Cardiac muscle cell (in vitro differentiated cells and primary cell): ENCODE measurements at places on chromosomes 11 and 22. TPM values are rescaled to one million over a fixed set of nuclear protein-coding genes. Genes with fewer than 3 reads are reported as not detected.

Gene NAALADL1
- total RNA-seq, result 2.3 TPM in 1 of 2 replicates, not detected in the other

Gene CCDC87
- total RNA-seq, result 2.7 and 3.9 TPM in 2 replicates

Gene OR8H2
- not detected in 2 replicates for total RNA-seq

- peaks cover 9% of the 10 kb centered on the region for H3K4me1 ChIP-seq
- H3K4me3 ChIP-seq, result peak overlapping the region; percentile 15
- H3K36me3 ChIP-seq, result no peaks in the 10 kb centered on the region
- H3K27me3 ChIP-seq, result peaks cover 39% of the 10 kb centered on the region
Observed at GRCh38 chr11:76321820-76322524, 59.0 kb downstream of the THAP12 start.

GRCh38 chr22:48517039-48518030 lies 1310.3 kb downstream of the BRD1 start:
- H3K27me3 ChIP-seq, result no peaks in the 10 kb centered on the region
- H3K4me3 ChIP-seq, result no peak overlapping the region
- H3K4me1 ChIP-seq, result no peaks in the 10 kb centered on the region
- no peak overlapping the region for H3K27ac ChIP-seq

- peaks cover 42% of the 10 kb centered on the region for H3K4me1 ChIP-seq
- no peak overlapping the region for H3K27ac ChIP-seq
- H3K27me3 ChIP-seq, result no peaks in the 10 kb centered on the region
- no peak overlapping the region for H3K4me3 ChIP-seq
Observed at GRCh38 chr11:117912497-117912896, 16.7 kb downstream of the TMPRSS13 start.

Gene CATSPERZ
- total RNA-seq, result not detected in 2 replicates

Gene RFPL3
- total RNA-seq, result not detected in 2 replicates

DNA sequence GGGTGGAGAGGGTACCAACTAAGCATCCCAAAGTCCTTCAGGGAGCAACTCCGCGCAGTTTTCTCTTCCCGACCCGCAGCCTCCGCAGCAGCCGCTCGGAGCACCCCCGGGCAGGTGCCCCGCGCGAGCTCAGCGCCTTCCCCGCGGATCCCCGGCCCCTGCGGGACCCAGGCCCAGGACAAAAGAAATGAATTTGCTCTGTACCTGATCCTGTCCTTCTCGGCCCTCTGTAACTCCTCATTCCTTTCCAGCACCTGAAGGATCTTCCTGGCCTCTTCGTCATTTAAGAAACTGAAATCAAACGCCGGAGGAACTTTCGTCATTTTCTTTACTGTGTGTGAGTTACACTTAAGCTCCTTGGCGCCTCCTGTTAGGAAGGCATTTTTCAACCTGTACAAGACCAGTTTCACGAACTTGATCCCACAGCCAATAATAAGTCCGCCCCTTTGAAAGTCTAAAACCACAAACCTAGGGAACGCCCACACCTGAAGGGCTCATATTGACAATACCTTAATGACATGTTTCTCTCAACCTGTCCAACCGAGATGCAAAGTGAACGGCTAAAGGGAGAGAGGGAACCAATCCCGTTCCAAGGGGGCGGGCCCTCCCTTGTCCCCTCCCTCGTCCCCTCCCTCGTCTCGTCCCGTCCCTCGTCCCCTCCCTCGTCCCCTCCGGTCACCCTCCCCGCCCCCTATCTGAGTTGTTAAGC lies at the start of gene EXPH5:
Gene EXPH5 (minus strand): TSS at position 555 of the 709 bp plus-strand sequence. CDS start 232 bp downstream, at position 323.
- peaks cover 15% of the 10 kb centered on the region for H3K27me3 ChIP-seq
- no peaks in the 10 kb centered on the region for H3K36me3 ChIP-seq
- peak; percentile 52 for DNase-seq
- H3K4me1 ChIP-seq, result peaks cover 17% of the 10 kb centered on the region
- peak within 1 kb of the TSS; percentile 70 for H3K4me3 ChIP-seq
- H3K27ac ChIP-seq, result no peak within 1 kb of the TSS

Gene SCUBE1
- total RNA-seq, result 1.8 and 6.9 TPM in 2 replicates

GRCh38 chr11:102611291-102611690 lies 13.8 kb downstream of the MMP20 start:
- H3K4me1 ChIP-seq, result no peaks in the 10 kb centered on the region
- no peaks in the 10 kb centered on the region for H3K27me3 ChIP-seq
- no peak for DNase-seq
- no peaks in the 10 kb centered on the region for H3K36me3 ChIP-seq
- H3K4me3 ChIP-seq, result no peak overlapping the region

Gene ASPHD2
- total RNA-seq, result 1.8 and 3.0 TPM in 2 replicates

Gene GDPD4
- total RNA-seq, result not detected in 2 replicates

- no peak for DNase-seq
- H3K27ac ChIP-seq, result no peak overlapping the region
- H3K36me3 ChIP-seq, result no peaks in the 10 kb centered on the region
- no peaks in the 10 kb centered on the region for H3K27me3 ChIP-seq
- no peak overlapping the region for H3K4me3 ChIP-seq
- H3K4me1 ChIP-seq, result peaks cover 5% of the 10 kb centered on the region
Observed at GRCh38 chr11:68946416-68947090, 34.2 kb downstream of the MRGPRD start.

Gene CTSW
- not detected in 2 replicates for total RNA-seq

DNA sequence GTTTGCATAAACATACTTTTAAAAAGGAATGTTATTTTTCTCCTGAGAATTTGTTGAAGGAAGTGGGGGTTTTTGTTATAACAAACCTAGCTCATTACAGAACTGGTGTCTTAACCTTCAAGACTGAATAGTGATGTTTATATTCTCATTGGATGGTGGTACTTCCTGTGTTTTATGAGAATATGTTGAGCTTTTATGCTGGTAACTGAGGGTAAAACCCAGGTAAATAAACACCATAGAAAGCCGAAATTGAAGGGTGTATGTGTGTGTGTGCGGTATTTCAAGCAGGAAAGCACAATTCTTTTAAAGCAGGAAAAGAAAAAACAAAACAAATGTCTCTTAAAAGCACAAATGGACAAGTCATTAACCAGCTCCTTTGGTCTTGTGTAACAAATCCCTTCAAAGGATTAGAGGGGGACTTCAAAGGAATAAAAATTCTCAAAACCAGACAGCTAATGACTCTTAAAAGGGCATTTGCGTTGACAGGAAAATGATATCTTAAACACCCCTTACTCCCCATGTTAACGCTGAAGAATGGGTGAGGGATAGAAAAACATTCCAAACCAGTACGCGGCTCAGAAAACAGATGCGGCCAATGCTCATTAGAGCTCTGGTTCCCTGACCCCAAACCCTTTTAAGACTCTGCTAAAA lies 23.8 kb downstream of the LMO2 start:
- no peaks in the 10 kb centered on the region for H3K36me3 ChIP-seq
- no peaks in the 10 kb centered on the region for H3K4me1 ChIP-seq
- peak overlapping the region; percentile 63 for H3K4me3 ChIP-seq
- H3K27ac ChIP-seq, result no peak overlapping the region

Gene MRPL11
- 48.4 and 70.3 TPM in 2 replicates for total RNA-seq

DNA sequence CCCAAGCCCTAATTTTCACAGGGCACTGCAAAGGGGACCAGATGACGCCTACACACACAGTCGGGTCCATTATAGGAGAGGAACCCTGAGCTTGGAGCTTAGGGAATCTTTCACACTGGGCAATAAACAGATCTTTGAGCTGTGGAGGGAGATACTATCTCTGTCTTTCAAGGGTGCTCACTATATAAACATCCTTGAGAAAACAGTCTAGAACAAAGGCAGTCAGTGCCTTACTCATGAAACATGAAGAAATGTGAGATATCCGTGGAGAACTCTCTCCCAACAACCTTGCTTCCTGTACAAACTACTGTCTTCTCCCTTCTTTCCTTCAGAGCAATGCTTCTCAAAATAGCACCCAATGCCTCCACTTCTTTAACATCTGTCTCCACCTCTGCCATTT lies 109.0 kb upstream of the APOA1 start:
- H3K27ac ChIP-seq, result no peak overlapping the region
- DNase-seq, result no peak
- peaks cover 8% of the 10 kb centered on the region for H3K36me3 ChIP-seq
- no peaks in the 10 kb centered on the region for H3K4me1 ChIP-seq
- H3K27me3 ChIP-seq, result no peaks in the 10 kb centered on the region

Gene XKR3
- not detected in 2 replicates for total RNA-seq

DNA sequence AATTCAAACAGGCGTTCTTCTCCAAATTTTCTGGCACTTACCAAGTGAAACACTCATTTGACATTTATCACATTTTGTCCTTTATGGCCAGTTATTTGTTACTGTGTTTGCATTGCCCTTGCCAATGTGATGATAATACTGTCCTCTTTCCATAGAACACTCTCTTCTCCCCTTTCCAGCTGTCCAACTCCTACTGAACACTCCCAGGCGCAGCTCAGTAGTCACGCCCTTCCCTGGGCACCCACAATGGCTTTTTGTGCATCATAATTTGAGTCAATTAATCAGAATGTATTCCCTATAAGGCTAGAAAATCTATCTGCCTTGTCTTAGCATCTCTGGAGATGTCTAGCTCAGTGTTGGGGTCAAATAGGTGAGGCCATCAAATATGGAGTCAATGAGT lies 21.2 kb upstream of the B3GAT1 start:
- no peak overlapping the region for H3K4me3 ChIP-seq
- no peak for DNase-seq
- no peak overlapping the region for H3K27ac ChIP-seq
- no peaks in the 10 kb centered on the region for H3K36me3 ChIP-seq
- no peaks in the 10 kb centered on the region for H3K27me3 ChIP-seq

- peaks cover 27% of the 10 kb centered on the region for H3K4me1 ChIP-seq
- no peaks in the 10 kb centered on the region for H3K27me3 ChIP-seq
- H3K27ac ChIP-seq, result no peak overlapping the region
- peaks cover 36% of the 10 kb centered on the region for H3K36me3 ChIP-seq
- H3K4me3 ChIP-seq, result no peak overlapping the region
Observed at GRCh38 chr22:32486656-32487390, 12.2 kb downstream of the FBXO7 start.

DNA sequence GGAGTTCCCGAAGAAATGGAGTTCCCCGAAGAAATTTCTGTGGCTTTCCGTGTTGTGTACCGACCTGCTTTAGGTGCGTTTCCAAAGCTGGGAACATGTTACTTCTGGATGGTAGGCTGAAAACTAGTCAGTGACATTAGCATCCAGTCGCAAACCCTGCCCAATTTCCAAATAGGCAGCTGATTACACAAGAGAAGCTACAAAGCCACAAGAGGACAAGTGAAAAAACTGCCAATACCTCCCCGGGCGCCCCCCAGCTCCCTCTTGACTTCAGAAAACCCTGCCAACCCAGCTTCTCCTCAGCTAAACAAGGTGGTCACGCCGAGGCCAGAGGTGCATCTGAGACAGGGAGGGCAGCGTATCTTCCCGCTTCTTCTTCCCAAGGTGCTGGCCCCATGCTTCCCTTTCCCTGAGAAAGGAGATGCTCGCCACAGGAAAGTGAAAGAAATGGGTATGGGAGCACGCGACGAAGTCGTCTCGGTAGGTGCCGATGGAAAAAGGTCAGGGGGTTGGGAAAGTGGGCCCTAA lies 551 bp downstream of the AGBL2 start:
- no peaks in the 10 kb centered on the region for H3K4me1 ChIP-seq
- peak; percentile 4 for DNase-seq
- H3K27me3 ChIP-seq, result no peaks in the 10 kb centered on the region

DNA sequence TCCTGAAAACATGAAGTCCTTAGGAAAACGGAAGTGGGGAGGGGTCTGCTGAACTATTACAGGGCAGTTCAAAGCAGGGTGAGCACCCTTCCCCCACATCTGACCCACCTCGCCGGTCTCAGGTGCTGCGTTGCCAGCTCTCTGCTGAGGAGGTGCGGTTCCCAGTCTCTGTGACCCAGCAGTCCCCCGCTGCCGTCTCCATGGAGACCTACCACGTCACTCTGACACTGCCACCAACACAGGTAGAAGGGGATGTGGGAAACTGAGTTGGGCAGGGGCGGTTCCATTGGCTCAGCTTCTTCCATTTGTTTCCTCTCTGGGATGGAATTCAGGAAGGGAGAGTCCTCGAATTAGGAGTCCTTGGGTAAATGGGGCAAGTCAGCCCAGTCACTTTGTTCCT lies 3.3 kb downstream of the C2CD2L start:
- peaks cover 5% of the 10 kb centered on the region for H3K4me1 ChIP-seq
- no peak for DNase-seq
- no peak overlapping the region for H3K27ac ChIP-seq
- no peak overlapping the region for H3K4me3 ChIP-seq
- H3K27me3 ChIP-seq, result no peaks in the 10 kb centered on the region

DNA sequence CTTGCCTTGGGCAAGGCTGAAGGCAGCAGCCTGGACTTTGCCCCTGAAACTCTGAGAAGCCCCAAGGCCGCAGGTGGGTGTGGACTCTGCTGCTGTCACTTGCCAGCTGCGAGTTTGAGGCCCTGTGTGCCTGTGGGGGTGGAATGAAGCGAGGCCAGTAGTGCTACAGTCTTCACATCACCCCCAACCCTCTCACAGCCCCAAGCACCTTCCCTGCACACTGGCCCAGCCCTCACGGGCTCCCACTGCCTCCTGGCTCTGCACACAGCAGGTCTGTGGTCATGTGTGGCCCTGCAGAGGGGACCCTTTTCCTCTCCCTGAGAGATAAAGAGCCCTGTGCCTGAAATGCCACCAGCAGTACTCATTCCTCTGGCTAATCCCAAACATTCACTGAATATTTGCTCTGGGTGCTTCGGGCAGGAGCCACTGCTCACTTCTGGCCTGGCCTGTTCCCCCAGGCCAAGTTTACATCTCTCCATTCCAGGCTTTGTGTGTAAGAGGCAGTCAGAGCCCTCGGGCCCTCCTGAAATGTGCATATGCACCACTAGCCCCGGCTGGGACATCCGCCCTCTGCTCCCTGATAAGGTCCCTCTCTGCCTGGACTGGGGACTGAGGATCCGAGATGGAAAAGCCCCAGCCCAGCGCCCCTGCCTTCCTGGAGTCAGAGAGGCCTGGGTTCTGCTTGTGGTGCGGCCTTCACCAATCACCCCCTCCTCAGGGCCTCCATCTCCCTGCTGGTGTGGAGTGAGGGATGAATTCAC lies 17.7 kb downstream of the MGAT3 start:
- no peak overlapping the region for H3K4me3 ChIP-seq
- peaks cover 53% of the 10 kb centered on the region for H3K4me1 ChIP-seq
- DNase-seq, result no peak
- H3K27ac ChIP-seq, result peak overlapping the region; percentile 69

Gene CASP1
- not detected in 2 replicates for total RNA-seq

Gene CREB3L1
- total RNA-seq, result 3.8 and 4.3 TPM in 2 replicates

Gene OR5W2
- total RNA-seq, result not detected in 2 replicates

DNA sequence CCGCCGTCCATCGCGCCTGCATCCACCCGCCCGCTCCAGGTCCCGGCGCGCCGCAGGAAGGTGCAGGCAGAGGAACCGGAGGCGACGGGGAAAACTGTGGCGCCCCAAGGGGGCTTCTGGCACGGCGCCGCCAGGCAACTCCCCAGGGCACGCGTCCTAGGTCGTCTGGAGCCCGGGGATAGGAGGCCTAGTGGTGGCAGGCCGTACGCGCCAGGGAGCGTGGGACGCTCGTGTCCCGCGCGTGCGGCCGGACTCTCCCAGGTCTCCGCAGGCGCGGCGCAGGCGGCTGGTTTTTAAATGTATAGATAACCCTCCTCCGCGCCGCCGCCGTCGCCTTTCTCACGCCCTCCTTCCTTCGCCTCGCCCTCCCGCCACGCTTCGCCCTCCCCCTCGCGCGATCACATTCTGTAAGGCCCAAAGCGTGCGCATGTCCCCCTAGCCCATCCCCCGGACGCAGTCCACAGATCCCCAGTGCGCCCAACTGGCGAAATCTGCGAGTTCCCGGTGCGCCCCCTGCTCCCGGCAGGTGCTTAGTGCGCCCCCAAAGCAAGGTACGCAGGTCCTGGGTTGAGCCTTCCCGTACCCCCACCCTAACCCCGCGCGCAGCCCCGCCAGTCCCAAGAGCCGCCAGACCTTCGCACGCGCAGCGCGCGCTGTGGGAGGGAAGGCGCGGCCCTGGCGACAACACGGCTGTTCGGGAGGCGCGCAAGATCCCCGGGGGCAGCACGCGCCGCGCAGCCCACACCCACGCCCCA lies at the start of gene ASCL2:
Gene ASCL2 (minus strand): TSS at position 267 of the 755 bp plus-strand sequence. CDS start 256 bp downstream, at position 11.
- no peak within 1 kb of the TSS for H3K27ac ChIP-seq
- DNase-seq, result no peak
- peak within 1 kb of the TSS; percentile 26 for H3K4me3 ChIP-seq
- no peaks in the 10 kb centered on the region for H3K4me1 ChIP-seq
- H3K36me3 ChIP-seq, result no peaks in the 10 kb centered on the region
- H3K27me3 ChIP-seq, result peaks cover 97% of the 10 kb centered on the region

Gene KIRREL3
- 0.07 and 0.12 TPM in 2 replicates for total RNA-seq
